ENCODE measurements at places on chromosomes 11 and 22. TPM values are rescaled to one million over a fixed set of nuclear protein-coding genes. Genes with fewer than 3 reads are reported as not detected.

The RAB38 gene
- 0.82 TPM for total RNA-seq

The CREB3L1 gene
- not detected for total RNA-seq

The HIC2 gene
- total RNA-seq, result 5.4 TPM

The C11orf52 gene
- not detected for total RNA-seq

The OR4D5 gene
- total RNA-seq, result not detected

The DDI1 gene
- not detected for total RNA-seq

The CCDC89 gene
- 0.79 TPM for total RNA-seq

The CEP57 gene
- total RNA-seq, result 97.2 TPM

The MACROD1 gene
- total RNA-seq, result 14.2 TPM

The OR52N4 gene
- 1.3 TPM for total RNA-seq

The CNTN5 gene
- not detected for total RNA-seq

The OR56B1 gene
- 0.40 TPM for total RNA-seq

The PRRG4 gene
- 0.14 TPM for total RNA-seq

The AGBL2 gene
- 5.5 TPM for total RNA-seq

The MAPK12 gene
- total RNA-seq, result 3.2 TPM

The PLXNB2 gene
- 16.1 TPM for total RNA-seq

The KDM4D gene
- 0.60 TPM for total RNA-seq

The HBD gene
- not detected for total RNA-seq

The GGTLC3 gene
- not detected for total RNA-seq

The PNPLA5 gene
- not detected for total RNA-seq

Data from activated naive CD4-positive, alpha-beta T cell treated with anti-CD3 and anti-CD28 coated beads, Interleukin-2, amount 10 ng/mL, durations not matched to agents 5 hours and 36 hours (primary cell).